Suprapubic skin (tissue), 4 donors: ENCODE measurements at places on chromosomes 12 and 14.

DNA sequence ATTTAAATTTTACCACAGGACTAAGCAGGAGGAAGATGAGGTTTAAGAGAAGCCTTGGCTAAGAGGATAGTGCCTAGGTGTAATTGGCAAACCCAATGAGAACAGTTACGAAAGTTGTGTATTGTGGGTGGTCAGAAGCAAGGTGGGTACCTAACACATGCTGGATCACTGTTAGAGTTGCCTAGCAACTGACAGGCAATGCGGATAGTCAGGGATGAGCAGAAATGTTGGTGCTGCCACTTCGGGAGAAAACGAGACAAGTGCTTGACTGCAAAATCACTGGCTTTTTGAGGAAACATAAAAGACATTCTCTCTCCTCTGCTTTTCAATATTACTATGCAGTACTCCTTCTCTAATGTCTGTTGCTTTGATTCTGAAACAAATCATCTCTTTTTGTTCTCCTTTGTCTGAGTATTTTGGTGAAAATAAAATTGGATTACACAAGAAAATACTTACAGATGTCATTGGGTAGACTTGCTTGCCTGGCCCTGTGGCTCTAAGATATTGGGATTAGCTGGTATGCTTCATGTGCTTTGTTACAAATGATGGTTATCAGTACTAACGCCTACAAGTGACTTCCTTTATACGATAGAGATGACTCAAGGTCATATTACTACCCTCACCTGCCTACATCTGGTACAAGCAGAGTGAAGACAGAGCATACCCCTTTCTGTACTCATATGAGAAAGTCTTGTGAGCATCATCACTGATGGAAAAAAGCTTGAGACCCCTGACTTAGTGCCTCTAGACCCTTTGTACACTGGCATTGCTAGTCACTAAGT, 48.0 kb downstream of the TDP1 start:
- no peak for DNase-seq

- no peak for DNase-seq
Measured at GRCh38 chr14:65335411-65335947, 77.1 kb upstream of the FUT8 start.

DNA sequence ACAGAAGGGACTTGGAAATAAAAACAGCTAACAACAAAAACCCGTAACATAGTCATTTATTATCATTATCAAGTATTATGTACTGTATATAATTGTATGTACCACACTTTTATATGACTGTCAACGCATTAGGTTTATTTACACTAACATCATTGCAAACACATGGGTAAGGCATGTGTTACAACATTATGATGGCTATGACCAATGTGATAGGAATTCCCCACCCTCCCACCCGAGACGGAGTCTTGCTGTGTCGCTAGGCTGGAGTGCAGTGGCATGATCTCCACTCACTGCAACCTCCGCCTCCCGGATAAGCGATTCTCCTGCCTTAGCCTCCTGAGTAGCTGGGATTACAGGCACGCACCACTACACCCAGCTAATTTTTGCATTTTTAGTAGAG, 82.6 kb downstream of the ERC1 start:
- DNase-seq = no peak

DNA sequence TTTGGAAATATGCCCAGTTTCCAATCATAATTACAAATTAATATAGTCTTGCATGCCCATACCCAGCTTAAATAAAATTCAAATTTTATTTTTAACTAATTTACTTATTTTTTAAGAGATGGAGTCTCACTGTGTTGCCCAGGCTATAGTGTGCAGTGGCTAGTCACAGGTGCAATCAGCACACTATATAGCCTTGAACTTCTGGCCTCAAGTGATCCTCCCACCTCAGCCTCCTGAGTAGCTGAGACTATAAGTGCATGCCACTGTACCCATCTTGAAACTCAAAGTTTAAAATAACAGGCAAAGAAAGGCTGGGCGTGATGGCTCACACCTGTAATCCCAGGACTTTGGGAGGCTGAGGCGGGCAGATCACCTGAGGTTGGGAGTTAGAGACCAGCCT, 10.3 kb downstream of the MLH3 start:
- DNase-seq = no peak

- DNase-seq = no peak
Measured at GRCh38 chr14:100438678-100439592, 115.8 kb downstream of the SLC25A47 start.

- DNase-seq = no peak
Measured at GRCh38 chr12:33253178-33253577, 186.4 kb downstream of the SYT10 start.

DNA sequence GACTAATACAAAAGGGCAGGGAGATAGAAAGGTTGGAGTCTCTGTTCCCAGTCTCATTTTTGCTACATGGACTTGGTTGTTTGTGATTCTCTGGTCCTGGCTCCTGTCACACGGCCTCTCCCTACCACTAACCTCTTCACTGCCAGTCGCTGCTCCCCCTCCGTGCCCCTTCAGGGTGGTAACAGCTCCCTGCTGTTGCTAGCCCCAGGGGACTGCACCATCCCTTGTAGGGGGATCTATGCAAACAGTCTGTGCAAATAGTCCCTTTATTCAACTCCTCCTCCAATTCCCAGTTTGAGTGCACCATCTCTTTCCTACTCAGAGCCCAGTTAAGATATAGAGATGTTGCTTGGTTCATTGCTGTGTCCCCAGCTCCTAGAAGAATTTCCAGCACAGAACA, 51.1 kb downstream of the CCDC60 start:
- no peak for DNase-seq

- DNase-seq = no peak
Measured at GRCh38 chr14:90301668-90302090, 30.1 kb downstream of the NRDE2 start.
